ENCODE measurements at places on chromosomes 12 and 14. TPM values are rescaled to one million over a fixed set of nuclear protein-coding genes. Genes with fewer than 3 reads are reported as not detected.

Gene OAS1
- total RNA-seq = 0.37 TPM

Gene ACVRL1
- 3.9 TPM for total RNA-seq

Gene PIGH
- total RNA-seq = 10.2 TPM

Gene DIP2B
- total RNA-seq = 36.4 TPM

Gene TMEM120B
- total RNA-seq = 15.4 TPM

Gene NR1H4
- not detected for total RNA-seq

Gene PELI2
- 1.0 TPM for total RNA-seq

Gene DAO
- not detected for total RNA-seq

Gene FBXL14
- 12.2 TPM for total RNA-seq

Gene C14orf180
- not detected for total RNA-seq

Gene RTL1
- total RNA-seq = under 0.01 TPM

Gene KLC1
- total RNA-seq = 193 TPM

Gene KCNC2
- not detected for total RNA-seq

Gene HRK
- not detected for total RNA-seq

Gene TAC3
- not detected for total RNA-seq

Gene SIX1
- 0.05 TPM for total RNA-seq

Gene OTOGL
- total RNA-seq = under 0.01 TPM

Gene TAS2R14
- total RNA-seq = 4.2 TPM

Gene SRRM4
- total RNA-seq = not detected

Gene TTC9
- total RNA-seq = under 0.01 TPM

Gene PPP1R36
- total RNA-seq = 1.8 TPM

Gene SENP1
- total RNA-seq = 13.7 TPM

Gene E2F7
- total RNA-seq = 2.4 TPM

Gene ASIC1
- 4.8 TPM for total RNA-seq

Gene CCDC198
- total RNA-seq = not detected

Gene ACYP1
- total RNA-seq = 7.4 TPM

Gene EXOC5
- 64.4 TPM for total RNA-seq

Gene SLC4A8
- total RNA-seq = 3.2 TPM

Gene SYT1
- 9.8 TPM for total RNA-seq

Data from smooth muscle cell of the umbilical artery (primary cell).